ENCODE measurements at places on chromosomes 6 and 20. TPM values are rescaled to one million over a fixed set of nuclear protein-coding genes. Genes with fewer than 3 reads are reported as not detected.

DNA sequence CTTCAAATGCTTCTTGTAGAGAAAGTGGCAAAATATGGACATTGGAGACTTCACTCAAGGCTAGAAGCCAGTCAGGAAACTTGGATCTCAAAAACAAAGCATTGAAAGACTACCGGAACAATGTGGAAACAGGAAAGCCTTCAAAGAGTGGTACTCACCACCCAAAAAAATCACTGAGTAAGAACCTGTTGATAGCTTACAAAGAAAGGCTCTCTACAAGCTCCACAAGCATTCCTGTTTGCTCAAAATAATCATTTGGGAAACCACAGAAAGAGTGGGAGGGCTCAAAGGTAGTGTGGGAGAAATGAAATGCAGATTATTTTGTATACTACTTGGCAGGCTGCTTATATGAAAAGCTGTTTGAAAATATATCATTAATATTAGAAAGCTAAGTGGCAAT, 9.5 kb upstream of the DST start:
- peaks cover 2% of the 10 kb centered on the region for H3K36me3 ChIP-seq
- no peak overlapping the region for H3K27ac ChIP-seq
- no peaks in the 10 kb centered on the region for H3K4me1 ChIP-seq
- DNase-seq = no peak
- no peaks in the 10 kb centered on the region for H3K27me3 ChIP-seq
- no peak overlapping the region for H3K4me3 ChIP-seq

DNA sequence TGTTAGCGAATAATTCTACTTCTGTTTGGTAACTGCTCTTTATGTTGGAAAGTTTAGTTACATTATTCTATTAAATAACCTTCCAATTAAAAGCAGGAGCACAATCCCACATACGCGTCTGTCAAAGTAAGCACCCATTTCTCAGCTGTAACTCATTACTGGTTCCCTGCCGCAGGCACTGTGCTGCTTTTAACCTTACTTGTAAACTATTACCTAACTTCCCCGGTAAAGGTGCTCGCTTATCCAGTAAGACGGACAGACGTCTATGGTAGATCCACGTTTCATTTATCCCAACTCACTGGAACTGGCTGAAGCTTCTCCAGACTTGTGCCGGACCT, 529 bp upstream of the ENPP4 start:
- H3K36me3 ChIP-seq = no peaks in the 10 kb centered on the region
- no peaks in the 10 kb centered on the region for H3K27me3 ChIP-seq
- DNase-seq = no peak
- no peaks in the 10 kb centered on the region for H3K4me1 ChIP-seq

DNA sequence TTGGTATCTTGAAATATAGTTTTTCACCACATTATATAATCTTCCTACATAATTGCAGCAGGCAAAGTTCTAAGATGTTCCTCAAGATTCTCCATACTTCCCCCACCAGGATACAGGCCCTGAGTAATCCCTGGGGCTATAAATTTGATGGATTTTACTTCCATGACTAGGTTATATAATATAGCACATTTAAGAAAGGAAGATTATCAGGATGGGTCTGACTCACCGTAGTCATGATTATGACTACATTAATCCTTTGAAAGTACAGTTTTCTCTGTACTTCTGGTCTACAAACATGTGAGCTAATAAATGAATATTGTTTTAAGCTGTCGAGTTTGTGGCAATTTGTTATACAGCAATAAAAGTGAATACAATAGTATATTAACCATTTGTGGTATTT, 122.5 kb downstream of the MACROD2 start:
- H3K27me3 ChIP-seq = no peaks in the 10 kb centered on the region
- H3K4me3 ChIP-seq = no peak overlapping the region
- no peaks in the 10 kb centered on the region for H3K36me3 ChIP-seq
- DNase-seq = no peak
- no peak overlapping the region for H3K27ac ChIP-seq

ENPP5 gene
- 0.24 TPM for total RNA-seq

GRCh38 chr20:63533871-63534393, 3.2 kb downstream of the PTK6 start:
- H3K27ac ChIP-seq = no peak overlapping the region
- H3K4me1 ChIP-seq = no peaks in the 10 kb centered on the region
- H3K36me3 ChIP-seq = no peaks in the 10 kb centered on the region
- no peak overlapping the region for H3K4me3 ChIP-seq

ZFP57 gene
- not detected for total RNA-seq

GRCh38 chr20:11216451-11217314, 542.9 kb upstream of the JAG1 start:
- H3K4me1 ChIP-seq = no peaks in the 10 kb centered on the region
- no peak overlapping the region for H3K27ac ChIP-seq
- no peaks in the 10 kb centered on the region for H3K27me3 ChIP-seq
- no peak for DNase-seq
- no peak overlapping the region for H3K4me3 ChIP-seq

DNA sequence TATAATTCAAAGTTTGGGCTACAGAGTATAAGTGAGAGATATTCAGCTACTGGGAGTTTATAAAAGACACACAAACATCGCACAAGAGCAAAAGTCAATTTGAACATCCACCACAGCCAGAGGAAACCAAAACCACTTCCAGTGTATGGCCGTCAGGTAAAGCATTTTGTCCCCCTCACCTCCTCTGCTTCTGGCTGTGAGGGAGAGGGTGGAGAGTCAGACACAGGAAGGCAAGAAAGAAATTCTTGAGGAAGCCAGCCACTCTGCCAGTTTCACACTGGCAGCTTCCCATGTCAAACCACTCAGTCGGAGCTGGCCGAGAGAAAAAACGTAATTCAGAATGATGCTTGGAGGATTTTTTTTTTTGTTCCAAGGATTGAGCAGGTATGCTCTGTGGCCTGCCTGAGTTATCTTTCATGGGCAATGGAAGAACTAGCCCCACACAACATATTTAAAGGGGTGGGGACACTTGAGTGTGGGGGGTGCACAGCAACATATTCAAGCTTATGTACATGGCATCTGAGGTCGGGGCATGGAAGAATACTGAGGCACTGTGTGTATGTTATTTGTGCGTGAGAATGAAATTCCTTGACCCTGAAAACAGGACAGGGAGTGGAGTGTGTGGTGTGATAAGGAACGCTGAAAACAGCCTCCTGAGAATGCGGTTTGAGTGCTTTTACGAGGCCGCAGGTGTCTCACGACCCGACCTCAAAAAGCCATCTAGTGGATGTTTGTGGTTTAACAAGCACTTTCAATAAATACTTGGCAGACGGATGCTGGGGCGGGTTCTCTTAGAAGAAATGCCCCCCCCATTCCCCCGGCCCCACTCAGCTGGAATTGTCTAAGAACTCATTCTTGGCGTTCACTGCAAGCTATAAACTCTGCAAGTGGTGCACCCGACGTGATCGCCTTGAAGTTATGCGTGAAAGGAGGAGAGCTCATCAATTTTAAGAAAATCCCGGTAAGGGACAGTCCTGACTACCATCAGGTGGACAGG, 27.5 kb upstream of the ZBTB22 start:
- no peaks in the 10 kb centered on the region for H3K36me3 ChIP-seq
- no peaks in the 10 kb centered on the region for H3K4me1 ChIP-seq
- no peak overlapping the region for H3K4me3 ChIP-seq
- H3K27ac ChIP-seq = no peak overlapping the region
- H3K27me3 ChIP-seq = no peaks in the 10 kb centered on the region
- DNase-seq = peak; percentile 55

- H3K36me3 ChIP-seq = no peaks in the 10 kb centered on the region
- H3K4me3 ChIP-seq = no peak overlapping the region
- H3K27ac ChIP-seq = no peak overlapping the region
These were observed 132.9 kb downstream of the FOXO3 start for GRCh38 chr6:108693430-108694154.

DNA sequence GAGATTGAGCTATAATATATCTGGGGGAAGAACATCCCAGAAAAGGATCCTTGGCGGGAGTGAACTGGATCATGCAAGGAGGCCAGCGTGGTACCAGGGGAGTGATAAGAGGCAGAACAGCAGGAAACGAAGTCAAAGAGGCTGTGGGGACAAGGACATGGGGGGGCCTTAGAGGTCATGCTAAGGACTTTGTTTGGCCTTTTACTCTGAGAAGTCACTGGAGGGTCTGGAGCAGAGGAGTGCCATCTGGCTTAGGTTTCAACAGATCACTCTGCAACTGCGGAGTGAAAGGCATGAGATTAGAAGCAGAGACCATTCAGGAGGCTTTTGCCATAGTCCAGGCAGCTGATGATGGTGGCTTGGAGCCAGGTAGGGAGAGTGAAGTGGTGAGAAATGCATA, 24.3 kb downstream of the MRAP2 start:
- H3K27me3 ChIP-seq = no peaks in the 10 kb centered on the region
- no peak overlapping the region for H3K4me3 ChIP-seq
- H3K36me3 ChIP-seq = no peaks in the 10 kb centered on the region

- H3K36me3 ChIP-seq = no peaks in the 10 kb centered on the region
- no peak for DNase-seq
- H3K4me3 ChIP-seq = no peak overlapping the region
- H3K4me1 ChIP-seq = no peaks in the 10 kb centered on the region
These were observed 11.2 kb upstream of the C20orf144 start for GRCh38 chr20:33650753-33651561.

Measured in right lobe of liver (tissue), 6 donors.